ENCODE measurements at places on chromosomes 1 and 21.
A peak's percentile ranks its signal among the peaks of the same experiment; 100 is the strongest.

- no peak for DNase-seq
These were observed 41.3 kb upstream of the ENAH start for GRCh38 chr1:225694151-225694603.

DNA sequence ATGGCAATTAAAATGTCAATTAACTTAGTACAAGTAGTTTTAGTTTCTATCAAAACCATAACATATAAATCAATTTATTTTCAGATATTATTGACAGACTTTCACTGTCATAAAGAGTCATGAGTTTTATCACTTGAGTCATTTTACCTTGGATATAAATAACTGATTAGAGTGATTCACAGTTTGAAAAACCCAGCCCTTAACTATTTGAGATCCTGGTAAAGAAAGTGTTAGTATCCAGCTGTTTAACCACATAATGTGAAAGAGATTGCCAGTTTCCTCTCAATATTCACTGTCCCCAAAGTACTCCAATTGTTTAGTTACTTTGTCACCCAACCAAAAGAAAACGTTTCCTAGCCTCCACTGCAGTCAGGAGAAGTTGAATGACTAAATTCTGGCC, 91.3 kb downstream of the UCHL5 start:
- no peak for DNase-seq

GRCh38 chr1:115184260-115184950, 95.1 kb upstream of the TSPAN2 start:
- DNase-seq = no peak

GRCh38 chr1:232250838-232251237, 379.1 kb downstream of the SIPA1L2 start:
- DNase-seq = no peak

DNA sequence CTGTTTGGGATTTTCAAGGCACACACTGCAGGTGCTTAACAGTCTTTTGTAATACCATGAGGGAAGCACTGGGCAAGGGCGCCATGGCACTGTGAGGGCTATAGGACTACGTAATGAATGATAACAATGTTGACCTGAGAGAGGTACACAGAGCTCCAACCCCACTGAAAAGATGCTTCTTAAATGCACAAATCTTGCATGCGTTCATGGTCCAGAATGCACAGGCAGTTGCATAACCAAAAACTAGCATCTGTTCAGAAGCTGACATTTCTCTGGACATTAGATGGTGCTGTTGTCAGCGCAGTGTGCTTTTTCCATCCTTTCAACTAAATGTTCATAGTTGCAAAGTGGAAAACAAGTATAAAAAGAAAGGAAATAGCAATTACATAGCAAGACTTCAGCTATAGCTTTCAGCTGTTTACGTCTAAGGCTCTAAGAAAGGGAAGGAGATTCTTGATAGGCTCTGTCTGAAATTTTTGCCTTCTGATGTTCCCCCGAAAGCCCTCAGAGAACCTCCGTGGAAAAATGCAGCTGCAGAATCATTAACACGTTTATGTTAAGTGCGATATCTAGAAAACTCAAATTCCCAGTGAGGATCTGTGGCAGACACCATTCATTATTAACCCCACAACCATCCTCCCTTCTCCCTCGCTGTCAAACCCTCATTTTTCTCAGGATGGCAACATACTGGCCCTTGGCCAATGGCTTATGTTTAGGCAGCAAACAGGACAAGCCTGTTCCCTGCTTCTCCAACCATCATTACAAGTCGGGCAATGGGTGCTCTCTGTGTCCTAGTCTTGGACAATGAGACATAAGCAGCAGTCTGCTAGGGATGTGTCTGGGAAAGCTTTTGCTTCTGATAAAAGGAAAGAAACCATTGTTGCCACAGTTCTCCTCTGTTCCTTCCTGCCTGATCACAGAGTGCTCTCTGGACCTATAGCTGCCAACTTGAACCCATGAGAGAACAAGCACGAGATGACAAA, 8.2 kb upstream of the TARBP1 start:
- DNase-seq = no peak

GRCh38 chr21:40060083-40060677, 192.9 kb downstream of the PCP4 start:
- DNase-seq = no peak

GRCh38 chr1:160539990-160540858, 17.2 kb upstream of the SLAMF6 start:
- peak; percentile 74 for DNase-seq

DNA sequence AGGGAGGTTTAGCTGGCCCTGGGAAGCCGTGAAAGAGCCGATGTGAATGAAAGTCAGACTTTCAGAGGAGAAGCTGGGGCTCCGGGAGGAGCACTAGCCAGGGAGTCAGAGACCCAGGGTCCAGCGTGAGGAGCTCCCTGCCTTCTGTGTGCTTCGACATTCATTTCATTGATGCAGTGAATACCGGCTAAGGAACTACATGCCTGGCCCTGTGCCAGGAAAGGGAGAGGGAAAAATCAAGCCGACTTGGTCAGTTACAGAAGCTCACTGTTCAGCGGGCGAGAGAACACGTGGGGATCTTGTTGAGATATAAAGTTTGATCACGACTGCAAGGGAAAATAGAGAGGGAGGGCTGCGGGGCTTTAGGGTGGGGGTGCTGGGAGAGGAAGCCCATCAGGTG, 76.7 kb upstream of the RUNX3 start:
- no peak for DNase-seq

DNA sequence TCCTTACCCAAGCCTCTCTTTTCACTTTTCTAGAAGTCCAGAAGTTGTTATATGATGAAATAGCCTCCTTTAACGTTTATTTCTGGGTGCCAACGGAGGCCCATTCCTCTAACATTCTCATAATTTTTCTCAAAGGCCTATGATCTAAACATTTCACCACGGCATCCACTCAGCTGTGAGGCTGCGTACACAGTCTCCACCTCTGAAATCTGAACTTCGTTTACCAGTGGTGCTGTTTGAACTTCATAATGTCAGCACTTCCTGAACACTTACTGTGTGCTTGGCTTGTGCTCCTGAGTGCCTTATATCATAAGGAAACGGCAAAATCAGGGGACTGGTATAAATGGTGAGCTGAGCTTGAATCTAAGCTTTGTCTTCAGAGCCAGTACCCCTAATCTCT, 12.0 kb upstream of the RBP7 start:
- DNase-seq = no peak

DNA sequence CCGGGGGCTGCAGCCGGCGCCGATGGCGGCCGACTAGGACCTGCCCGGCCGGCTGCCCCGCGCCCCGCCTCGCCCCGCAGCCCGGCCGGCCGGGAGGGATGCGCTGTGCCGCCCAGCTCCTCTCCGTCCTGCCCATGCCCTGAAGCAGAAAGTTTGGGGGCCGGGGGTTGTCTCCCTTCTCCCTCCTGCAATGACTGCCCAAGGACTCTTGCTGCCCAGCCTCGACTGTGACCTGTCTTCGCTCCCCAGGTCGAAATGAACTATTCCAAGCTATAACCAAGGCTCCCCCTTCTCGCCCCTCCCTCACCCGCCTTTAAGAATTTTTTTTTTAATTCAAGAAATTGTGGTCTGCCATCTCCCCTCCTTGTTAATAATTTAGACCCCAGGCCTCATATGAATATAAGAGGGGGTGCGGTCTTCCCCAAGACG, 361 bp downstream of the TMCC2 start:
- no peak for DNase-seq

- no peak for DNase-seq
These were observed 2.0 kb upstream of the TRNP1 start for GRCh38 chr1:26991310-26992116.

DNA sequence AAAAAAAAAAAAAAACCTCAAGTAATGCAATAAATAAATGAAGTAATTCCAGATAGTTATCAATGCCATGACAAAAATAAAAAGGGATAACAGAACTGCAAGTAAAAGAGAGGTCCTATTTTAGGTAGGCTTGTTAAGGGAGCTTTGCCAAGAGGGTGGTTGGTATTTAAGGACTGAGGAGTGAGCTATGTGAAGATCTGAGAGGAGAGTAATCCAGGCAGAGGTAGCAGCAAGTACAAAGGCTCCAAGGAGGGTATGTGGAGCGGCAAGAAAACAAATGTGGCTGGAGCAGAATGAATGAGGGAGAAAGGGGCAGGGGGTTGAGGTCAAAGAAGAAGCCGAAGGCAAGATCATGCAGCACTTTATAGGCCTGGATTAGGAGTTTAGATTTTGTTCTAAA, 59.9 kb upstream of the CDC42BPA start:
- DNase-seq = no peak

DNA sequence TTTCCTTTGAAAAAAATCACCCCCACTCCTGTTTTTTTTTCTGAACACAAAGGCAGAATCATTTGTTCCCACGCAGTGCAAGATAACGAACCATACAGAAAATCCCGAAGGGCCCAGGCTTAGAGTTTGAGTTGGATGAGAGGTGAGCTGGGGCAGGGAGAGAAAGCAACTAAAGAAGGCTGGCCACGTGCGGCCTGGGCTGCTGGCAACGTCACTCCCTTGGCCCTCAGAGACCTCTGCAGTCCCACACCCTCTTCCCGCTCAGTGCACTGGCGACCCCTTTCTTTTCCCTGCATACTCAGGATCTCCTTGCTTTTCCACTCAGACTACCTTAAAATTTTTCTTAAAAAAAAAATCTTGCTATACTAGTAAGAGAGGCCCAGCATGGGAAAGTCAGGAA, 28.2 kb upstream of the CRNN start:
- DNase-seq = no peak

DNA sequence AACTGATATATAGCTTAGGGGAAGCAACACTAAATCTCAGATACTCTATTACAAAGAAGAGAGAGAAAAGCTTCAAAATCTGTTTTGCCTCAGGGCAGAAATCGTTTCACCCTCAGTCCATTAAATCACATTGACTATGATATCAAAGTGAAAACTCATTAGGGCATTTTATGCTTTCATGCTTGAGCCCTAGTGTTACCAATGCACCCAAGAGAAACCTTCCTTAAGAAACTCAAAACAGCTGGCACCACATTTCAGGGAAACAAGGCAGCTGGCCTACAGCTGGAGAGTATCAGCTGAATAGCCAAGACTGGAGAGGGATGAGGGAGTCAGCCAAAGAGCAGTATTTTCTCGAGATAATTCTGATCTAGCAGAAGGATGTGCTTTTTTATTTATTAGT, 14.9 kb downstream of the COLGALT2 start:
- DNase-seq = no peak

- DNase-seq = no peak
These were observed 13.6 kb downstream of the GJA4 start for GRCh38 chr1:34806396-34806795.

DNA sequence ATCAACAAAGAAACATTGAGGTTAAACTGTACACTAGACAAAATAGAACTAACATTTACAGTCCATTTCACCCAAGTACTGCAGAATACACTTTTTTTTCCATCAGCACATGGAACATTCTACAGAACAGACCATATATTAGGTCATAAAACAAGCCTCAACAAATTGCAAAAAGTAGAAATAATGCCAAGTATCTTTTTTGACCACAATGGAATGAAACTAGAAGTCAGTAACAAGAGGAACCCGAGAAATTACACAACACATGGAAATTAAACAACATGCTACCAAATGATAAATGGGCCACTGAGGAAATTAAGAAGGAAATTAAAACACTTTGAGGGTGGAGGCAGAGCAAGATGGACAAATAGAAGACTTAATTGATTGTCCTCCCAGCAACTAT, 8.4 kb upstream of the C1orf185 start:
- DNase-seq = no peak

DNA sequence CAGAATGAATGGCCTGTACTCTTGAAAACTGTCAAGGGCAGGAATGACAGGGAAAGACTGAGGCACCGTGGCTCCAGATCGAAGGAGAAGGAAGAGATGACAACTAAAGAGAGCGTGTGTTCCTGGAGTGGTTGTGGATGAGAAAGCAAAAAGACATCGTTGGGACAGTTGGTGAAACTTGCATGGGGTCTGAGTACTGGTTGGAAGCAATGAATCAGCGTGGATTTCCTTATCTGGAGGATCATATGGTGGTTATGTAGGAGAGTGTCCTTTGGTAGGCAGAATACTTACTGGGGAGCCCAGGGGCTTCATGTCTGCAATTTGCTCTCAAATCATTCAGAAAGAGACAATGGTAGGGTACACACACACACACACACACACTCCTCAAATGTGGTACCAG, 13.9 kb downstream of the LEMD1 start:
- no peak for DNase-seq

DNA sequence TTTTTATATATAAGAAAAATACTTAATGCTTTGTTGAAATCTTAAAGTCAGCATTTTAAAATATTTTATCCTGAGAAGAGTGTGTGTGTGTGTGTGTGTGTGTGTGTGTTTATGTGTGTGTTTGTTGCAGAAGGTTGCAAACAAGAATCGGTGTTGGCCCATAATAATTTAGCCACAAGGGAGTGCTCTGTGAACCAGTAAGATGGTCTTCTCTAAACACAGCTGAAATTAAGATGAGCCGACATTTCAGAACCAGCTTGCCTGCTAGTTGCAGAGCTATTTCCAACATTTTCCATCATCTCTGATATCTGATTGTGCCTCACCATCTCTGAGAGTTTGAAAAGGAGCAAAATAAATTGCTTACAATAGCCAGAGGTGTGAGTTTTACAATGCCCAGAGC, 158.8 kb upstream of the SGIP1 start:
- DNase-seq = no peak

GRCh38 chr1:85203573-85204171, 2.9 kb upstream of the SYDE2 start:
- DNase-seq = no peak

DNA sequence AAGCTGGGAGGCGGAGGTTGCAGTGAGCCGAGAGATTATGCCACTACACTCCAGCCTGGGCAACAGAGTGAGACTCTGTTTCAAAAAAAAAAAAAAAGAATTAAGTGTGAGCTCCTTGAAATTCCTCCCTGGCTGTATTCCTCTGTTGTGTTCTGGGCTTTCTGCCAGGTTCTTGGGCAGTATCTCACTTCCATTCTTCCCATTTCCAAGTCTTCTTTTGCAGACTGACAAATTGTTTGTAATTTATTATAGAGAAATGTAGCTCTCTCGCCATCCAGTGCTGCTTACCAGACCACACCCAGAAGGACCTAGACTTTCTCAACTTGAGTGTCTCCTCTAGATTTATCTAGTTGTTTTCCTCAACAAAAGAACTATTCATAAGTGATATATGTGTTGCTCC, 105.0 kb upstream of the ADGRL2 start:
- DNase-seq = no peak

DNA sequence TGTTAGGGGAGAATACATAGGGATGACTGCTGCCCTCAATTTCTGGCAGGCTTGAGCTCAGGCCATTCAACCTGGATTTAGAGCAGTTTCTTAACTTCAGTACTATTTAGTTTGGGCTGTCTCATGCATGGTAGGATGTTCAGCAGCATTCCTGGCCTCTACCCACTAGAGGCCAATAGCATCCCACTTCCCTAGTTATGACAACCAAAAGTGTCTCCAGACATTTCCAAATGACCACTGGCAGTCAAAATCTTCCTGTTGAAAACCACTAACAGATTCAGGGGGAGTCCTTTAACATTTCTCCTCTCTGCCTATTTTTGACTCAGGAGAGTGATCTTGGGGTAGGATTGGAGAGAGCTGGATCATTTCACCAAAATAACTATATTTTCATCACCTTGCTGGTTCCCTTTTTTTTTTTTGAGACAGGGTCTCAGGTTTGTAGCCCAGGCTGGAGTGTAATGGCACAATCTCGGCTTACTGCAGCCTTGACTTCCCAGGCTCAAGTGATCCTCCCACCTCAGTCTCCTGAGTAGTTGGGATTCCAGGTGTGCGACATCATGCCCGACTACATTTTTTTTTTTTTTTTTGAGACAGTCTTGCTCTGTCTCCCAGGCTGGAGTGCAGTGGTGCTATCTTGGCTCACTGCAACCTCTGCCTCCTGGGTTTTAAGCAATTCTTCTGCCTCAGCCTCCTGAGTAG, 8.7 kb downstream of the GNAT2 start:
- no peak for DNase-seq

- DNase-seq = no peak
These were observed 18.6 kb downstream of the PRDX6 start for GRCh38 chr1:173495609-173496267.

All from central memory CD4-positive, alpha-beta T cell (primary cell).